Inflammatory macrophage treated with lipopolysaccharide for 4 hours (primary cell): ENCODE measurements at places on chromosomes 2 and 18.

GRCh38 chr2:67283641-67284040, 113.5 kb upstream of the ETAA1 start:
- no peak for DNase-seq

GRCh38 chr18:22284581-22285360, 115.4 kb downstream of the GATA6 start:
- DNase-seq = no peak

DNA sequence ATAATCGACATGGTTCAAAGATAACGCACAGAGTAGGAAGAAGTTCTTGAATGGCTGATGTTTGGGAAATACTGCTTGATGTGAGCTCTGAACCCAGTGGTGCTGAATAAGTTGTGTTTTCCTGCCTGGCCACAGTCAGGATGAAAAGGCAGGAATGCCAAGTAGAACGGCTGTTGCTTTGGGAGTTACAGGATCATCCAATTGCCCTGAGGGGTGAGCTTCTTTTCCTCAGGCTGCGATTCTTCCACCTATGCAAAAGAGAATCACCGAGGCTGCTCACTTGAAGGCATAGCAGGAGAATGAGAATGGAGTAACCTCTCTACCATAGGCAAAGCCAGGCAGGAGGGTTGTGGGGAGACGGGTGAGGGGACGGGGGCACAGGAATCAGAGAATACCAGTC, 14.4 kb upstream of the IGFBP2 start:
- no peak for DNase-seq

GRCh38 chr18:62018034-62018758, 125.4 kb upstream of the RNF152 start:
- DNase-seq = no peak

DNA sequence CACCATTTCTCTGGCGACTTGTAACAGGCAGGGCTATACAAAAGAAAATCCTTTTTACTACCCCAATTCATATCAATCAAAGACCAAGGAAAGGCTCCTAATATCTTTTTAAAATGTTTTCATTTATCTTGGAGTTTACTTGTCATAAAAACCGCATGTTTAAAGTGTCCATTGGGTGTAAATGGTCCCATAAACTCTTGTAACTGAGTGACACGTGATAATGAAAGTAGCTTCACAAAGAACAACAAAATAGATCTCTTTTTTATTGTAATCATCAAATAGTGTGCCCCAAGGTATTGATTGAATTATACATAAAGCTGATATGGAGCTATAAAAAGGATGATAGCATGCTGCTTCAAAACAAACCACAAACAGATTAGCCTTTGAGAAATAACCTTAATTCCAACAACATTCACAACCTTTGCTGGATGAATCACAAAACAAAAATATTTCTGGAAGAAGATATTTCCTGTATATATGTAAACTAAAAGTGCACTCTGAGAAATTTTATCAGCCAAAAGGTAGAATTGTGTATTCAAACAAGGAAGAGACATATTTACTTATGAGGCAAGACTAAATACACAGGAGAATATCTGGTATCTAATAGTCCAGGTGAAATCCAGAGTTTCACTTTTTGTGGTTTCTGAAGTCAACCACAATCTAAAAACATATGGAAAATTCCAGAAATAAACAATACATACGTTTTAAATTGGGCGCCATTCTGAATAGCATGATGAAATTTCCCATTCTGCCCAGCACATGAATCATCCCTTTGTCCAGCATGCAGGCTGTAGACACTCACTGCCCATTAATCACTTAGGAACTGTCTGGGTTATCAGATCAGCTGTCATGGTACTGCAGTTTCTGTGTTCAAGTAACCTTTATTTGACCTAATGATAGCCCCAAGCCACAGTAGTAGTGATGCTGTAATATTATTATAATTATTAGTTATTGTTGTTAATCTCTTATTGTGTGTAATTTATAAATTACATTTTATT, 237.5 kb downstream of the PIK3C3 start:
- DNase-seq = no peak

- DNase-seq = peak; percentile 72
These were observed 70.6 kb downstream of the CTAGE1 start for GRCh38 chr18:22346953-22347605.

DNA sequence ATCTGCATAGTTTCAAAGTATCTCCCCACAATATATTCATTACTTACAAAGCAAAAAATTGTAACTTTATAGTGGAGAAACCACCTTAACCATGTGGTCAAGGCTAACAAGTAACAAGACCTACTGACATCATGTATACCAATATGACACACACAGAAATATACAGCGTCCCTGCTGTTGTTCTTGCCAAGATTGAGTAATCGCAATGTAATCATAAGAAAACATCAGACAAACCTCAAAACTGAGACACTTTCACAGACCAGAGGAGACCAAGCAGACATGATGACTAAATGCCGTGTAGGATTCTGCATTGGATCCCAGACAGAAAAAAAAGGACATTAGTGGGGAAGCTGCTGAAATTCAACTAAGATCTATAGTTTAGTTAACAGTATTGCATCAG, 123.0 kb downstream of the ACAA2 start:
- DNase-seq = peak; percentile 20

GRCh38 chr2:120224256-120224655, 1.1 kb upstream of the TMEM185B start:
- DNase-seq = no peak

GRCh38 chr2:196314157-196314556, 142.8 kb upstream of the STK17B start:
- DNase-seq = no peak

DNA sequence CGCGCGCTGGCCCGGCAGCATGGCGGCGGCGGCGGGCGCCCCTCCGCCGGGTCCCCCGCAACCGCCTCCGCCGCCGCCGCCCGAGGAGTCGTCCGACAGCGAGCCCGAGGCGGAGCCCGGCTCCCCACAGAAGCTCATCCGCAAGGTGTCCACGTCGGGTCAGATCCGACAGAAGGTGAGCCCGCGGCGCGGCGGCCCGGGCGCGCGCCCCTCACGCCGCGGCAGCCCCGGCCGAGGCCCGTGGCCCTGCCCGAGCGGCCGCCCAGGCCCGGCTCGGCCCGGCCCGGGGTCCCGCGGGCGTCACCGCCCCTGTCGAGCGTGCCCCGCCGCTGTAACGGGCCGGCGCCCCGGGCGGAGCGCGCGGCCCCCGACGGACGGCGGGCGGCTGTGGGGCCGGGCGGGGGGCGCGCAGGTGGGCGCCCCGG, 218 bp downstream of the DGKD start:
- DNase-seq = no peak

- no peak for DNase-seq
These were observed 102.8 kb upstream of the FZD7 start for GRCh38 chr2:201930831-201931230.

DNA sequence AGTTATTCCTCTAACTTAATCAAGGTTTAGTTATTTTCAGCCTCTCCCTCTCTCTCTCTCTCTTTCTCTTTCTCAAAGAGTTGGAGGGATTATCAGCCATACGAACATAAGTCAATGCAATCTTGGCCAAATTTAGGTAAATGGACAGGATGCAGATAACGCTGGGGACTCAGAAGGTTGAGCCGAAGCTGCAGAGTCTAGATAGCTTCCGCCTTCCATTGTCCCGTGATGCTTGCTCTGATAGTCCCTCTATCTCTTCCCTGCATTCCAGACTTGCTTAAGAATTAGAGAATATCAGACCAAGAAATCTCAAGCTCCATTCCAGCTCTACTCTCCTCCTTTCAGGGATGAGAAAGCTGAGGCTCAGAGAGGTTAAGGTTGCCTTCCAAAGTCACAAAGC, 502.8 kb upstream of the TNP1 start:
- no peak for DNase-seq

DNA sequence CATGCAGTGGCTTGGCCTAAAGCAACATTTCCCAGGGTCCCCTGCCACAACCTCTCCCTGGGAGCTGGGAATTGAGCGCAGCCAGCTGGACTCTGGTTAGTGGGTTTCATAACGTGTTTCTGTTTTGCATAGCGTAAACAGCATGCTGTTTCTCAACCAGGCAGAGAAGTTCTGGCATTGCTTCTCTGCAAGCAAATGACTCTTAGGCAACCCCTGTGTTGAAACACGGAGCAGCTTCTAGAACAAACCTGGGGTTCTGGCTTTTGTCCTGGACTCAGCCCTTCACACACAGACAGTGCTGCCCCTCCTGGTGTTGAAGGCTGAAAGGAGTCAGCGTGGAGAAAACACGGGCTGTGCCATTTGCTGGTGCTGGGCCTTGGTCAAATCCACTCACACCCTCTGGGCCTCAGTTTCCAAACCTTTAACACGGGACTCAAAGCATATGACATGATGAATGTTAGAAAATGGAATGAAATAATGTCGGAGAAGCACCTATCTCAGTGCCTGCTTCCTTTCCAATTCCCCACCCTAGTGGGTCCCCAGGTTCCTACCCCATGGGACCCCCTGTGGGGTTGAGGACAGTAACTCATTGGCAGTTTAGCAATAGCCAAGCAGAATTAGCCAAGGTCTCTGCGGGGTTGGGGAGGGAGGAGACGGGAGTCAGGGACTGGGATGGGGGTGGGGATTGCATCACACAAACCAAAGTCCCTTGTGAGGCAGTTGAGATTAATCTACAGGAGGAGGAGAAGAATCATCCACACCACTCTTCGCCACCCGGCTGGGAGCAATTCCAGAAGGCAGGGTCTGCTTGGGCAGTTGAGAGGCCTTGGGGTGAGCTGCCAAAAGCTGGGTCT, 30.2 kb upstream of the IL1R2 start:
- DNase-seq = peak; percentile 99

DNA sequence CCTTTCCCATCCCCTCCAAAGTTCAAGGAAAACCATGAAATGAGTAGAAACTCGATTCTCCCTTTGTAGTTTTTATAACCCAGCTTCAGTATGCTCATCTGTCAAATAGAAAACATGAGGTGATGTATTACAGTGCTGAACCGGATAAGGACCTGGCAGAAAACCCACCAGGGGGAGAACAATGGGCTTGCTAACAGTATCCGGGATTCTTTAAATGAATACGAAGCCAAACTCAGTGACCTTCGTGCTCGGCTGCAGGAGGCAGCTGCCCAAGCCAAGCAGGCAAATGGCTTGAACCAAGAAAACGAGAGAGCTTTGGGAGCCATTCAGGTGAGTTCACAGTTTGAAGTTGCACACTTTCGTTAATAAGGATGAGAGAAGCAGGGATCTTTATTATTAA, 113.6 kb upstream of the TTC39C start:
- no peak for DNase-seq

DNA sequence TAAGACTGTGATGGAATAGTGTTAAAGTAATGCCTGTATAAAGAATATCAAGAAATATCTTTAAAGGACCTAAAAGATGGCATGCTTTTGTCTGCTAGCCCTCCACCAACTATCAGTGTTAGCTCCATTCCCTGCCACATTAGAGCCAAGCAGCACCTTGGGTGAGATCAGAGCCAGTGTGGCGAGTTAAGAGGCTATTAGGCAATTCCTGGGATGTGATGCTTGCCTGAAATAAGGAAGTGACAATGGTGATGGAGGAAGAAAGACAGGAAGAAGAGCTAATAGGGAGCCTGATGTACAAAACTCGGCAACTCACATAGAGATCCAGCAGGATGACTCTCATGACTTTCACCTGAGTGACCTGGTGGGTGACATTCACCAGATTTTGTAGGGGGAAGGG, 143.5 kb downstream of the ZEB2 start:
- DNase-seq = peak; percentile 86

DNA sequence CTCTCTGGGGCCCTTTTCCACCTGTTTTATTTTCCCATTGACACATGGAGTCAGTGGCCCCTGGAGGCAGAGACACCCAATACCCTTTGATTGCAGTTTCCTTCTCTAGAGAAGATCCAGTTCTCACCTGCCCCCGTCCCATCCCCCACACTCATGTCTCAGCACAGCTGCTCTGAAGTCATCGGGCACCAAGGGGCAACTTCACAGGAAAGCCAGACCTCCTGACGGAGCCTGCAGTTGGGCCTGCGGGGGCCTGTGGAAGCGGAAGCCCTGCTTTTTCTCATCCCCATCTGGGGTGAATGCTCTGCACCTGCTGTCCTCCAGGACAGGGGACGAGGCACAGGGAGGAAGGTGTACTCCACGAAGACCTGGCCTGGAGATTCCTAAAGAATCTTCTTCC, 308.3 kb upstream of the EPAS1 start:
- no peak for DNase-seq

DNA sequence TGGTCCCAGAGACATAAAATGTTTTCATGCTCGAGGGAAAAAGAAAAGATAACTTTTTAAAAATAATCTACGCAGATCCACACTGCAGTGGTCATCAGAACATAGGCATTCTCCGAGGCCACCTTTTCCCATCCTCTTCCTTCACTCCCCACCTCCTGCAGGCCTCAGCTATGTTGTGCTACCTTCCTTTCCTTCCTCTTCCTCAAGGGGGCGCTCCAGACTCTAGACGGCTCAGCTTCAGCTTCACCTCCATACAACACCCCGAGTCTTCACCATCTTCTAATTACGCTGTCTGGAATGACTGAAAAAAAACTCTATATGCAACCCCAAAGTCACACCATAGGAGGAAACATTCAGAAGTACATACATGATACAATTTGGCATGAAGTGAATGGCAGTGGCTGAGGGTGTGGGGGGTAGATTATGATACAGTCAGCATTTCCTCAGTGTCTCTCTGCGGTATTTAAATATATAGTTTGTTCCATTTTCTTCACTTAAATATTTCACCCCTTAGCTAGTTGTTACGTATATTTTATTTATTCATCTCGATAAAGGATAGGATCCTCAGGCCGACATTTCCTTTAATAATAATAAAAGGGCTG, 583.6 kb downstream of the IRS1 start:
- DNase-seq = peak; percentile 29

GRCh38 chr2:113734185-113734584, 22.3 kb downstream of the SLC35F5 start:
- DNase-seq = peak; percentile 87

- peak; percentile 22 for DNase-seq
These were observed 21.2 kb upstream of the NAB1 start for GRCh38 chr2:190627448-190628412.

DNA sequence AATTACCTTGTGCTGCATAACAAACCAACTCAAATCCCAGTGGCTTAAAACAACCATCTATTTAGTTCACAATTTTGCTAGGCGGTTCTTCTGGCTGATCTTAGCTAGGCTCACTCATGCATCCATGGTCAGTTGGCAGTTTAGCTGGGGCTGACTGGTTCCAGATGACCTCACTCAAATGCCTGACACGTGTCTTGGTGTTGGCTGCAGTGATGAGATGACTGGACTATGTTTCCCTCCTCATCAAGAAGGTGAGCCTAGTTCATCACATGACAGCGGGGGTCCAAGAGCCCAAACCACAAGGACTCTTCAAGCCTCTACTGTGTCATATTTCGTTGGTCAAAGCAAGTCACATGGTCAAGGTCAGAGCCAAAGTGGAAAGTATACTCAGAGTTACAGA, 42.7 kb upstream of the ACTR3 start:
- peak; percentile 16 for DNase-seq

GRCh38 chr2:37774976-37775907, 103.8 kb upstream of the CDC42EP3 start:
- DNase-seq = no peak

GRCh38 chr2:148876595-148877402, 1.8 kb downstream of the KIF5C start:
- no peak for DNase-seq
